ENCODE measurements at places on chromosomes 6 and 20.
A peak's percentile ranks its signal among the peaks of the same experiment; 100 is the strongest.

DNA sequence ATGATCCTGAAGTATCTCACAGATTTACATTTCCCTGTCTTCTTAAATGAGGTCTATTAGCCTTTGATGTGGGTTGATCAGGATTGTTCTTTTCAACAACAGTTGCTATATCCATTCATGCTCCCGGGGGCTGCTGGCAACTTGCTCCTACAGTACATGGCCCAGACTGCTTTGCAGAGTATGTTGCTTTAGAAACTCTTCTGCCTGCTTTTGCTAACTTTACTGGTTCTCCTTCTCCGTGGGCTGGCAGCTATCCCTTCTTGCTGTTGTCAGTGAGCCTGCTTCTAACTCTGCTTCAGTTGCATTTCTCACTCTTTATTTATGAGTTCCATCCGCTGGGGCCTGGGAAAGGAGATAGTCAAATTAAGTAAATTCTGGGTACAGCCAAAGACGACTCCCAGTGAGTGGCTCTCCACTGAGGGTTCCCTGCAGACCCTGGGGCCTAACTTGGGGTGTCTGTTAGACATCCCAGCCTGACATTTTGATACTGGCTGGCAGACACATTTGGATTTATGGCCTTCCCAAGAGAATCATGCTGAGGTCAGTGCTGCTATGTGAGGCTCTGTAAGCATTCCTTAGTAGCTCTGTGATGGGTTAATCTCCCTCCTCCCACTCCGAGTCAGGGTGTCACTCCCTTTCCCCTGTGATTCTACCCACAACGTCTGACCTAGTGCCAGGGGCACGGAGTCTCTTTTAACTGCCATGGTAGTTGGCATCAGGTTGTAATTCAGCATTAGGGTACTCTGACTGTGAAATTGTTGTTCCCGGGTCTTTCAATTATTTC, 73.6 kb downstream of the SLX4IP start:
- DNase-seq, result no peak

DNA sequence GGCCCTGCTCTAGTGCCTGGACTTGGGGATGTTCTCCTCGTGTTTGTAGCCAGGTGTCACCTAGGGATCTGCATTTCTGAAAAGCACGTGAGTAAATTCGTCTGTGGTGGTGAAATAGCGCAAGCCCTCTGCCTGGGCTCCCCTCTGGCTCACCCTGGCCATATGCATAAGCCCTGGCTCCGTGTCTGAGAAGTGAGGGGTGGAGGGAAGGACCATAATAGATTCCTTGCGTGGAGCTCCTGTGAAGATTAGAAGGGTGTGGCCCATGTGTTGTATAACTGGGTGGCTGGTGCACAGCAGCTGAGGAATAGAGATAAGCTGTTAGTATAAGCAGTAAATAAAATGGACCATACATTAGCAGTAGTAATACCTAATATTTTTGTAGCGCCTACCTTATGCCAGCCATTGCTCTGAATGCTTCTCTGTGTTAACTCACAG, 4.8 kb downstream of the BCAS1 start:
- DNase-seq, result peak; percentile 65

DNA sequence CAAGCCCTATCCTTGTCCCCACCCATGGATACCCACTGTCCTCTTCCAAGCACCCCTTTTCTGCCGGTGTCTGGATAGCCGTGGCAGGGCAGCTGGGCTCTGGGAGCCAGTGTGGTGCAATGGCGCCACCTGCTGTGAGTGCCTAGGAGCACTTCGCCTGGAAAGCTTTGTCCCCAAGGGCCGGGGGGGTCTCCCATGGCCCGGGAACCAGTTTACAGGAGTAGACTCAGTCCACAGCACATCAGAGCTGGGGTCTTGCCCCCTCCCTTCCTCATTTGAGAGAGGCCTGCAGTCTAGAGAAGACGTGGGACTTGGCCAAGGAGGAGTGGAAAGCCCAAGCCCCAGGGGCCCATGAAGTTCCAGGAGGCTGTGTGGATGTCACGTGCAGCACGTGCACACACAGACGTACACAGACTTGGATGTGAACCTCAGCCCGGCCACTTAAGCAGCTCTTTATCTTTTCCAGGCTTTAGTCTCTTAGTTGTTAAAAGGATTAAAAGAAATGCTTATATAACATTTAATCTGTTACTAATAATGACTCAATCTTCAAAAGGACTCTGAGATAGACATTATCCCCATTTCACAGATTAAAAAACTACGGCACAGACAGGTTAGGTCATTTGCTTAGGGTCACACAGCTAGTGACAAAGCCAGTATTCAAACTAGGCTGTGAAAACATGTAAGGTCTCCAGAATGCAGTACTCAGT, 40.9 kb upstream of the CDH22 start:
- peak; percentile 17 for DNase-seq

- no peak for DNase-seq
These were observed 52.5 kb downstream of the CRYBG1 start for GRCh38 chr6:106413016-106413415.

GRCh38 chr6:108989700-108990099, 104.9 kb downstream of the SESN1 start:
- DNase-seq, result peak; percentile 85

- no peak for DNase-seq
These were observed 1022.2 kb upstream of the GJE1 start for GRCh38 chr6:141110481-141110880.

DNA sequence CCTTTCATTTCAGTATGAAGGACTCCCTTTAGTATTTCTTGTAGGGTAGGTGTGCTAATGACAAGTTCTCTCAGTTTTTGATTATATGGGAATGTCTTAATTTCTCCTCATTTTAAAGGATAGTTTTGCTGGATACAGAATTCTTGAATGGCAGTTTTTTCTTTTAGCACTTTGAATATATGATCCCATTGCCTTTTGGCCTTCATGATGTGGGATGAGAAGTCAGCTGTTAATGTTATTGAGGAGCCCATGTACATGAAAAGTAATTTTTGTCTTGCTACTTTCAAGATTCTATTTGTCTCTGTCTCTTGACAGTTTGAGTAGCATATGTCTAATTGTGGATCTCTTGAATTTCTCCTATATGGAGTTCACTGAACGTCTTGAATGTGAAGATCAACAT, 30.9 kb downstream of the RSPH3 start:
- no peak for DNase-seq

- DNase-seq, result peak; percentile 28
These were observed 140.8 kb upstream of the RIMS1 start for GRCh38 chr6:71745525-71745924.

GRCh38 chr20:64044484-64045247, 4.8 kb downstream of the SOX18 start:
- no peak for DNase-seq

DNA sequence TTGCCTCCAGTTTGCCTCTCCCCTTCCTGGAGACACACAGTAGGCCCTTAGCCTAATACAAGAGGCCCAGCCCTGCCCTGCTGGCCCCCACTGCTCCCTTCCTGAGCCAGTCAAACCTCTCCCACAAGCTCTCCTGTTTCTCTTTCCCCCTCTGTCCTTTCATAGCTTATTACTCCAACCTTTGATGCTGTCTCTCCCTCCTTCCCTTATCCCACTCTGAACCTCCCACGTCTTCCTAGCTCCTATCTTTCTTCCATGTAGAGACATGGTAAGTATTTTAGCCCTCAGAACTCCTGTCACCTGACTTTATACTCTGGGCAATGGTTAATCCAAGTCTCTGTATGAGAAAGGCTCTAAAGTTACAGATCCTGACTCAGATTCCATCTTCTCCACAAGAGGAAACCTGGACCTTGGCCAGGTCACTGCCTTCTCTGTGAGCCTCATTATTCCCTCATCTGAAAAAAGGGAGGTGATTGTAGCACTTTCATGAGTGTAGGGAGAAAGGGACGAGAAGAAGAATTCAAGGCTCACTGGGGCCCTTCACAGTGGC, 6.7 kb downstream of the TGIF2 start:
- peak; percentile 90 for DNase-seq

DNA sequence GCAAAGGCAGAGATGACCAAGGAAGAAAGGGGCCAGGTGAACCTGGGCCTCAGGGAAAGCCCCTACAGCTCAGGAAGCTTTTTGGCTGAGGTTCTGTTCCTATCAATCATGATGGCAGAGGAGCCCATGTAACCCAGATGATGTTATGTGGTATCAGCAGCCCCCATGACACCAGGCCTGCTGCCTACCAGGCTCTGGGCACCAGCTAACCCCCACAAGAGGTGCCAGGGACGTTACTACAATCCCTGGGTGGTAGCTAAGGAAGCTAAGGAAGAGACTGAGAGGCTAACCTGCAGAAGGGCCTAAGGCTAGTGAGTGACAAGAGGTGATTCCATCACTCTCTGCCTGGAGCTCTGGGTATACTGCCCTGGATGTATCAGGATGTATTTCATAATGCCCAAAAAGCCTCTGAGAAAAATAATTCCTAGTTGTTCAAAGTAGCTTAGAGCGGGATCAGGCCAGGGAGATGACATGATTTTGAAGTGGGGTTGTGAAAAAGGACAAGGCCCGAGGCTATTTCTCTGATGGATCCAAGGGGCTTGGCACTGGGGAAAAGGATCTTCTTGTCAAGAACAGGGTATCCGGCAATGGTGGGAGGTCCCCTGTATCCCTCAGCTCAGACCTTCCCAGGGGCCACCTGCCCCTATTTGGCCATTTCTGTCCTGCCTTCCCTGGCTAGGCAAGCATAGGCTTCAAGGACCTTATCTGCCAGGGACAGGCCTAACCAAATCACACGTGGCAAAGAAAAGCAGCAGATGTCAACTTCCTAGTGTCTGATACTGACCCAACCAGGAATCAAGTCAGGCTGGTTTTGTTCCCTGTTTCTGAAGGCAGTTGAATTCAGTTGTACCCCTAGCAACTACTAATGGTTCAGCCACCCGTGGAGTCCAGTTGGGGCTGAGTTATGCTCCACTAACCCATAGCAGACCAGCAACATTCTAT, 41.3 kb downstream of the PANK2 start:
- no peak for DNase-seq

DNA sequence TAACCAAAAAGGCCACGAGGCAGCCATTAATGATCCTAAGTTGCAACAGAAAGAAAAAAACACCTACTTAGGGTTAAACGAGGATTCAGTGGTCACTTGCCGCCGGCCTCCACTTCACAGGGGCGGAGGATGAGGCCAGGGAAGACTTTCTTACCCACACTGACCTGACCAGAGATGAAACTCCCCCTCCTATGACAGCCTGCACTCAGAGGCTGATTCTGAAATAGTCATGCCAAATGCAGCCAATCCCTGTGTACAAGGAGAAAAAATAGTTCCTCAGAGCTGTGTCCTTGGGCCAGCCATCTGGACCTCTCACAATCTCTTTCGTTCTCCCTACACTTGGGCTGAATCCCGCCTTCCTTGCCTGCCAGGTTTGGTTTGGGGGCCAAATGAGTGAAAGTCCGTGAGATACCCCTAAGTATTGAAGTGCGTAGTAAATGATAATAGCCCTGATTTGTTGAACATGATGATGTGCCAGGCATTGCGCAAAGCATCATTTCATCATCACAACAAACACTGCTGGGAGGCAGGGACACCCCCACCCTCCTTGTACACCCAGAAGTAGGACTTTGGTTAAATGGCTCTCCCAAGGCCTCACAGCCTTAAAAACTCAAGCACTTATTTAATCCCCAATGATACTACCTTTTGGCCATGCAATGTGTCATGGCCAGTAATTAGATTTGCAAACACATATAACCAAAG, 3.2 kb upstream of the IRF4 start:
- DNase-seq, result no peak

- DNase-seq, result no peak
These were observed 347.5 kb downstream of the PREX1 start for GRCh38 chr20:48480216-48480772.

- peak; percentile 23 for DNase-seq
These were observed 94.0 kb downstream of the RNGTT start for GRCh38 chr6:88869263-88870020.

DNA sequence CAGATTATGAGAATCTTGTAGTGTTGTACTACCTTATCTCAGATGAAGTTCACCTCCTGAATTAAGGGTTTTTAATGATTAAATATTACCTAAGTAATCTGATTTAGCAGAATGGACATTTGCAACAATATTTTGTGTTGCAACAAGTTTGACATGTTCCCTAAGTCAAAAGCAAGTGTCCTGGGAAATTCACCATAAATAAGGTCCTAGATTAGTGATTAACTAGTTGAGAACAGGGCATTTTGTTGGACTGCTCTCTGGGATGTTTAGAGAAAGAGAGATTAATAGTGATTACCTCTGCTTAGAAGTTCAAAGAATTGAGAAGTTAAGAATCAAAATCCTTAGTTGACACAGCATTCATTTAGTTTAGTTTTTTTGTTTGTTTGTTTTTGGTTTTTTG, 120.2 kb upstream of the MARCKS start:
- DNase-seq, result no peak

GRCh38 chr20:10169752-10170151, 48.9 kb upstream of the SNAP25 start:
- no peak for DNase-seq

DNA sequence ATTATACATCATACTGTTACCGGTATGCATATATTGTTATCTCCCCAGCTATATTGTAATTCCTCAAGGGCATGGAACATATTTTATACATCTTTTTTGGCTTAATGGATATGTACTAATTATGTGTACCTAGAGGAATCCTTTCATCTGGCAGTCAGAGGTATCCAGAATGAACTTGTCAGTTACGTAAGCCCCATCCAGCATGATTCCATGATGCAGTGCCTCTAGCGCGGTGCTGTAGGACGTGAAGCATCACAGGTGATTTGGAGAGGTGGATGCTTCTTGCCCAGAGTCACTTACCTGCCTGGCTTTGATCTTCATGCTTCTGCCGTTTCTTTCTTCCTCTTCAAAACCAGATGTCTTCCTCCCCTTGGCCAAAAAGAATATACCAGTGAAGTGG, 159.1 kb downstream of the UST start:
- no peak for DNase-seq

GRCh38 chr6:116929825-116930224, 52.8 kb downstream of the RFX6 start:
- no peak for DNase-seq

GRCh38 chr20:12528591-12529041, 480.2 kb upstream of the SPTLC3 start:
- DNase-seq, result no peak

GRCh38 chr6:143505537-143505936, 6.0 kb downstream of the FUCA2 start:
- no peak for DNase-seq

GRCh38 chr6:65988006-65988405, 281.0 kb upstream of the EYS start:
- no peak for DNase-seq
